ENCODE measurements at places on chromosomes 2 and 18.

GRCh38 chr2:8022908-8023640 lies 658.8 kb upstream of the ID2 start:
- H3K27me3 ChIP-seq, result no peaks in the 10 kb centered on the region
- peaks cover 11% of the 10 kb centered on the region for H3K4me1 ChIP-seq
- no peak overlapping the region for H3K4me3 ChIP-seq
- H3K27ac ChIP-seq, result no peak overlapping the region
- H3K36me3 ChIP-seq, result peaks cover 3% of the 10 kb centered on the region

DNA sequence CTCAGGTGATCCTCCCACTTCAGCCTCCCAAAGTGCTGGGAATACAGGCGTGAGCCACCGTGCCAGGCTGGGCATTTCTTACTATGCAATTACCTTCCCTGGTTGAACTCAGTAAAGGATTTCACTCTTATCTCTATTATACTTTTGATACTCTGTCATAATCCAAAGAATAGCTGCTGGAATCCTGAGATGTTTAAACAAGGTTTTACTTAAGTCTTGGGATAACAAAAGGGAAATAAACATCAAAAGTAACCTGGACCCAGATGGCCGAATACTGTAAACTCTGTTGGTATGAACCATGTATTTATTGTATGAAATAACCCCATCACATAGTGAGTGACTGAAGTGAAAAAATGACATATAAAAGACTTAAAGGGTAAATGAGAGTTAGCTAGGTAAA lies 11.9 kb upstream of the DLX2 start:
- H3K4me3 ChIP-seq, result no peak overlapping the region
- no peaks in the 10 kb centered on the region for H3K36me3 ChIP-seq
- peaks cover 3% of the 10 kb centered on the region for H3K4me1 ChIP-seq

DNA sequence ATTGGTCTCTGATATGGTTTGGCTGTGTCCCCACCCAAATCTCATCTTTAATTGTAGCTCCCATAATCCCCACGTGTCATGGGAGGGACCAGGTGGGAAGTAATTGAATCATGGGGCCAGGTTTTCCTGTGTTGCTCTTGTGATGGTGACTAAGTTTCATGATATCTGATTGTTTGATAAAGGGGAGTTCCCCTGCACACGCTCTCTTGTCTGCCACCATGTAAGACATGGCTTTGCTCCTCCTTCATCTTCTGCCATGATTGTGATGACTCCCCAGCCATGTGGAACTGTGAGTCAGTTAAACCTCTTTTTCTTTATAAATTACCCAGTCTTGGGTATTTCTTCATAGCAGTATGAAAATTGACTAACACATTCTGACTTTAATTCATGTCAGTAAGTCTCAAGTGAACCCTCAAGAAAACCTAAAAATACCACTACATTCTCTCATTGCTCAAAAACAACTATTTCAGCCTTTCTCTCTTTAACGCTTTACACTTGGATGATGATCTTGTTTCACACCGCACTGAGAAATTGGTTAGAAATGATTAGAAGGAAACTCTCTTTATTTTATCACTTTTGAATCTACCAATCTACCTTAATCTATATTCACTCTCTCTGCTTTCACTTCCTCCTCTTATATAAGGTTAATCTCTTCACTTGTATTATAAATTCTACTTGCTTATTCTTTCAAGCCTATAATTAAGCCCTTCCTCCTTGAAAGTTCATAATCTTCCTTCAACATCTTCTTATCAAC lies 110.1 kb downstream of the GALR1 start:
- H3K4me1 ChIP-seq, result peaks cover 9% of the 10 kb centered on the region
- DNase-seq, result no peak
- H3K27ac ChIP-seq, result no peak overlapping the region
- H3K36me3 ChIP-seq, result peaks cover 5% of the 10 kb centered on the region
- peaks cover 28% of the 10 kb centered on the region for H3K27me3 ChIP-seq

GRCh38 chr18:44789710-44790109 lies 109.0 kb downstream of the SETBP1 start:
- H3K4me1 ChIP-seq, result peaks cover 23% of the 10 kb centered on the region
- no peak for DNase-seq
- H3K27ac ChIP-seq, result no peak overlapping the region
- H3K36me3 ChIP-seq, result no peaks in the 10 kb centered on the region

GRCh38 chr2:226984750-226985582 lies 149.1 kb downstream of the RHBDD1 start:
- H3K27ac ChIP-seq, result peak overlapping the region; percentile 16
- peak; percentile 12 for DNase-seq
- no peaks in the 10 kb centered on the region for H3K27me3 ChIP-seq
- peaks cover 18% of the 10 kb centered on the region for H3K4me1 ChIP-seq
- peaks cover 2% of the 10 kb centered on the region for H3K36me3 ChIP-seq

- no peak overlapping the region for H3K27ac ChIP-seq
- H3K4me1 ChIP-seq, result no peaks in the 10 kb centered on the region
- H3K36me3 ChIP-seq, result no peaks in the 10 kb centered on the region
- no peak for DNase-seq
- no peak overlapping the region for H3K4me3 ChIP-seq
- no peaks in the 10 kb centered on the region for H3K27me3 ChIP-seq
These were observed 503.7 kb downstream of the TMEM182 start for GRCh38 chr2:103265521-103265920.

- no peak for DNase-seq
- H3K4me1 ChIP-seq, result peaks cover 20% of the 10 kb centered on the region
- no peaks in the 10 kb centered on the region for H3K27me3 ChIP-seq
- H3K36me3 ChIP-seq, result peaks cover 3% of the 10 kb centered on the region
- H3K27ac ChIP-seq, result no peak overlapping the region
- H3K4me3 ChIP-seq, result no peak overlapping the region
These were observed 34.7 kb downstream of the RBMS1 start for GRCh38 chr2:160458718-160459453.

DNA sequence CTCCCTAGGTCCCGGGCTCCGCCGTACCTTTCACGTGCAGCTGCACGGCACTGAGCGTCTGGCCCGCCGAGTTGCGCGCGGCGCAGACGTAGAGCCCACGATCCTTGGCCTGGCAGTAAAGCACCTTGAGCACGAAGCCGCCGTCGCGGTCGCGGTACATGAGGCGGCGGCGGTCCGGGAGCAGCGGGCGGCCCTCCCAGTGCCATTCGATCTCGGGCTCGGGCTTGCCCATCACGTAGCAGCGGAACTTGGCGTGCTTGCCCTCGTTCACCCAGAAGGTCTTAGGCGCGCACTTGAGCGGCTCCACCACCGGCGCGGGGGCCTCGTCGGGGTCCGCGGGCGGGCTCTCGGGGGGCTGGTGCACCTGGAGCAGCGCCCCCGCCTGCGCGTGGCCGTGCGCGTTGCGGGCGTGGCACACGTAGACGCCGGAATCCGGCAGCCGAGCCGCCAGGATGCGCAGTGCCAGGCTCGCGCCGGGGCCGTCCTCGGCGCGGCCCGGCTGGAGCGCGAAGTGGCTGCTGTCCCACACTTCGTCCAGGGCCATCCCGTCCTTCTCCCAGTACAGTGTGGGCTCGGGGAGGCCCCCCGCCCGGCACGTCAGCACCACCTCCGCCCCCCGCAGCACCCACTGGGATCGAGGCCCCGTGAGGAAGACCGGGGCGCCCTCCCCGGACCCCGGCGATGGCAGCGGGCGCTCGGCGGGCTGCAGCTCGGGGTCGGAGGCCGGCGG lies 980 bp downstream of the OBSL1 start:
- no peak overlapping the region for H3K27ac ChIP-seq
- H3K36me3 ChIP-seq, result no peaks in the 10 kb centered on the region
- H3K27me3 ChIP-seq, result peaks cover 47% of the 10 kb centered on the region
- H3K4me3 ChIP-seq, result peak overlapping the region; percentile 36
- peak; percentile 11 for DNase-seq

GRCh38 chr2:133342286-133343017 lies 225.8 kb downstream of the NCKAP5 start:
- no peak overlapping the region for H3K4me3 ChIP-seq
- no peaks in the 10 kb centered on the region for H3K27me3 ChIP-seq
- no peak overlapping the region for H3K27ac ChIP-seq
- no peak for DNase-seq

DNA sequence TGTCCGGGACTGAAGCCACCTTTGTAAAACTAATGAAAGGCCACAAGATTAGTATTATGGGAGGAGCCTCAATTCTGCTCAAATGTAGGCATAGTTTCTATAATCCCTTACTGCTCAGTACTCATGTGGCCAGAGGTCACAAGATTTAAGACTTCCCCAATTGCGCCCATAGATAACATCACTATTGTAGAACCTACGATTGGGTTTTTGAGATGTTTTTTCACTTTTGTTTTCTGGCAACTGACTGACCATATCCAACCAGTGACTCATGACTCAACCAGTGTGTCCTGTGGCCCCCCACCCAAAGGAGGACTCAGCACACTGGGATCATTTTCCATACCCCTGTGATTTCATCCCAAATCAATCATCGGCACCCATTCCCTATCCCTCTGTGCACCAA lies 15.2 kb upstream of the TSPYL6 start:
- peaks cover 12% of the 10 kb centered on the region for H3K4me1 ChIP-seq
- H3K27me3 ChIP-seq, result no peaks in the 10 kb centered on the region
- H3K27ac ChIP-seq, result no peak overlapping the region
- no peak overlapping the region for H3K4me3 ChIP-seq
- peaks cover 3% of the 10 kb centered on the region for H3K36me3 ChIP-seq
- no peak for DNase-seq

GRCh38 chr18:55400590-55401541 lies 187.1 kb downstream of the TCF4 start:
- no peak for DNase-seq
- no peak overlapping the region for H3K27ac ChIP-seq
- peaks cover 5% of the 10 kb centered on the region for H3K4me1 ChIP-seq

- DNase-seq, result peak; percentile 78
- H3K27me3 ChIP-seq, result peaks cover 2% of the 10 kb centered on the region
- peaks cover 72% of the 10 kb centered on the region for H3K4me1 ChIP-seq
- H3K4me3 ChIP-seq, result peak overlapping the region; percentile 89
- H3K27ac ChIP-seq, result peak overlapping the region; percentile 94
These were observed 1.8 kb downstream of the GYPC start for GRCh38 chr2:126657636-126658318.

- no peaks in the 10 kb centered on the region for H3K36me3 ChIP-seq
- H3K4me1 ChIP-seq, result peaks cover 9% of the 10 kb centered on the region
- peak overlapping the region; percentile 57 for H3K27ac ChIP-seq
- H3K27me3 ChIP-seq, result no peaks in the 10 kb centered on the region
These were observed 12.8 kb upstream of the TTN start for GRCh38 chr2:178819992-178820391.

GRCh38 chr2:25304826-25305596 lies 36.7 kb downstream of the DNMT3A start:
- no peak overlapping the region for H3K27ac ChIP-seq
- no peak overlapping the region for H3K4me3 ChIP-seq
- no peak for DNase-seq
- H3K27me3 ChIP-seq, result no peaks in the 10 kb centered on the region
- H3K36me3 ChIP-seq, result peaks cover 62% of the 10 kb centered on the region

- peak overlapping the region; percentile 96 for H3K27ac ChIP-seq
- peaks cover 90% of the 10 kb centered on the region for H3K4me1 ChIP-seq
- H3K27me3 ChIP-seq, result no peaks in the 10 kb centered on the region
These were observed 24.8 kb downstream of the CYTIP start for GRCh38 chr2:157419031-157419575.

DNA sequence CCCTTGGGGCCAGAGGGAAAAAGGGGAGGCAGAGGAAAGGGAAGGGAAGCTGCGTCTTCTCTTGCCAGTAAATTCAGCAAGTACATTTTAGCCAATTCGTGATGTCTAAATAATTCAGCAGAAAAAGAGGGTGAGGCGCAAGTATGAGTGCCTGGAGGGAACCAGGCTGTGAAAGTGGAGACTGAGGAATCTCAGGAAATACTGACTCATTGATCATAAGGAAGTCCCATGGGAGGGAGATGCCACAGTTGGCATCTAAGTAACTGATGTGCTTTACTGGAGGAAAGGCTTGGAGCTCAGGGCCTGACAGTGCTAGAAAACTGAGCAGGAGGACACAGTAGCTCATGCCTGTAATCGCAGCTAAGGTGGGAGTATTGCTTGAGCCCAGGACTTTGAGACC lies 31.1 kb downstream of the KIF5C start:
- H3K27me3 ChIP-seq, result no peaks in the 10 kb centered on the region
- DNase-seq, result no peak
- no peak overlapping the region for H3K4me3 ChIP-seq
- peaks cover 2% of the 10 kb centered on the region for H3K36me3 ChIP-seq
- H3K4me1 ChIP-seq, result no peaks in the 10 kb centered on the region

- no peaks in the 10 kb centered on the region for H3K36me3 ChIP-seq
- no peak overlapping the region for H3K27ac ChIP-seq
- H3K4me3 ChIP-seq, result no peak overlapping the region
- no peaks in the 10 kb centered on the region for H3K27me3 ChIP-seq
- no peaks in the 10 kb centered on the region for H3K4me1 ChIP-seq
- DNase-seq, result no peak
These were observed 221.3 kb upstream of the REV1 start for GRCh38 chr2:99711144-99711543.

GRCh38 chr2:240455647-240456446 lies 20.4 kb downstream of the GPC1 start:
- H3K36me3 ChIP-seq, result no peaks in the 10 kb centered on the region
- H3K27me3 ChIP-seq, result peaks cover 37% of the 10 kb centered on the region
- DNase-seq, result no peak
- H3K27ac ChIP-seq, result no peak overlapping the region
- no peak overlapping the region for H3K4me3 ChIP-seq

DNA sequence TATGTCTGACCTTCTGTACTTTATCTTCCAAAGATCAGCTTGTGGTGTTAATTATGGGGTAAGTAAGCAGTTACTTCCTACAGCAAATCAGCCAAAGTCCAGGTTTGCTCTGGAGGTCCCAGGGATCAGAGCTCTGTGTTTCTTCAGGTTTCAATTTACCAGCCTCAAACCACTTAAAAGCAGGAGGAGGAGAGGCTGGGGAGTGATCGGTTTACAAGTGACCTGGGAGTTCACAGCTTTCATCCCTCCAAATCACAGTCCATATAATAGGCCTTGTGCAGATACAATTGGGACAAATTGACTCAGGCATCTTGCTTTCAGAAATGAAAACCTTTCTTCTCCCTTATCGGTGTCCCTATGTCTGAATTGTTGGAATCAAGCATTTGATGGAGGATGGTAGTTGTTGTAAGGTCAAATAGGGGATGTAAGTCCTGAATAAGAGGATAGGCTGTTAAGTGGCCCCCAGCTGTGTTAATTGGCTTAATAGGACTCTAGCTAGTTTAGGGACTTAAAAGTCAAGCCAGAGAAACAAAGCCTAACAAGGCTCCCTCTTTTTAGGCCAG lies 188.0 kb upstream of the NT5C1B start:
- no peak overlapping the region for H3K4me3 ChIP-seq
- no peaks in the 10 kb centered on the region for H3K27me3 ChIP-seq
- no peak for DNase-seq

DNA sequence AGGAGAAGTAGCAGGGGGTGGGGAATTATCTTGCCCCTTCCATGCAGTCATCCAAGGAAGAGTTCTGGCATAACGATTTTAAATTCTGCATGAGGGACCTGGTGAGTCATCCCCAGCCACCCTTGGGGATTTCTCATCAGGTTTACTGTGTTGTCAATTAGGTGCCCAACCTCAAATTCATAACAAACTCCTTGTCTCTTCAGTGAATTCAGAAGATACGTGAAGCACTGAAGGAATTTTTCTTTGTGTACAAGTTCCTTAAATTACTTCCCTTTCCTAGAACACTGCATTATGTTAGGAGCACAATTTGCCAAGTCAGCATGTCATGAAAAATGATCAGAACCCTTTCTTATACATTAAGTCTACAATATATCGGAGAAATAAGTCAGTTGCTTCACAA lies 70.8 kb upstream of the NOSTRIN start:
- no peaks in the 10 kb centered on the region for H3K27me3 ChIP-seq
- peaks cover 14% of the 10 kb centered on the region for H3K36me3 ChIP-seq
- DNase-seq, result no peak
- H3K4me1 ChIP-seq, result peaks cover 11% of the 10 kb centered on the region

GRCh38 chr18:45930963-45931362 lies 36.2 kb downstream of the EPG5 start:
- peaks cover 34% of the 10 kb centered on the region for H3K36me3 ChIP-seq
- DNase-seq, result no peak

Measured in activated naive CD8-positive, alpha-beta T cell treated with anti-CD3 and anti-CD28 coated beads, Interleukin-2, amount 50 U/mL, for 24 hours (primary cell).